Endothelial cell (in vitro differentiated cells): ENCODE measurements at places on chromosomes 11 and 22.

- no peak for DNase-seq
Measured at GRCh38 chr22:32232191-32232830, 22.8 kb downstream of the SLC5A4 start.

DNA sequence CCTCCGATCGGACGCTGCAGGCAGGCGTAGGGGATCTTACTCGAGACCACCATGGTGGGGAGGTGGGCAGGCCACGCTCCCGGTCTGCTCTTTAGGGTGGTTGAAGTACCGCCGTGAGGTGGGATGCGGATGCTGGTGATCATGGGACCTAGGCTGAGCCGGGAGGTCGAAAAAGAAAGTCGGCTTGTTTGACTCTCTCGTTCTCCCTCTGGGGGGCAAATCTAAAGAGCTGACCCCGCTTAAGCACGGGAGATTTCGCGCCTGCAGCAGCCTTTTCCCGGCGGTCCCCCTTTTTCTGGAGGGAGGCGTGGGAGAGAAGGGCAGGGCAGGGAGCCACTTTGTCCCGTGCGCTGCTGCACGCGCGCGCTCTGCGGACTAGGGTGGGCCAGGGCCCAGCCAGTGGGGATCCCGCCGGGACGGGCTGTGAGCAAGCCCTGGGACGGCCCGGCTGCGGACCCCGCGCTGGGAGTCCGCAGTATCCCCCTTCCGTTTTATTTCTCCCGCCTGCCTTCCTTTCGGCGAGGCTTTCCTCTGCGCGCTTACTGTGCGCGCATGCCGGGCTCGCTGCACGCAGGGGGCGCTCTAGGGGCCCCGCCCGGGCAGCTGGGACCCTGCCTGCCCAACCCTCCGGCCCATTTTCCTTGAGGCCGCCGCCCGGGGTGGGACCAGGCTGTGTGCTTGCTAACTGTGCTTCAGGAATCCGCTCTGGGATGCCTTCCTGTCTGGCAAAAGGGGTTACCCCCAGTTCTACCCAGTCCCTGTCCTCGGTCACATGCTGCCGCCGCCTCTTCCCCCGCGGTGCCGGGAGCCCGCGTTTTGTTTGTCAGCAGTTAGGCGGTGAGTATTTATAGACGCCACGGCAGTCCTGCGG, 81.0 kb downstream of the PRR5L start:
- peak; percentile 79 for DNase-seq

DNA sequence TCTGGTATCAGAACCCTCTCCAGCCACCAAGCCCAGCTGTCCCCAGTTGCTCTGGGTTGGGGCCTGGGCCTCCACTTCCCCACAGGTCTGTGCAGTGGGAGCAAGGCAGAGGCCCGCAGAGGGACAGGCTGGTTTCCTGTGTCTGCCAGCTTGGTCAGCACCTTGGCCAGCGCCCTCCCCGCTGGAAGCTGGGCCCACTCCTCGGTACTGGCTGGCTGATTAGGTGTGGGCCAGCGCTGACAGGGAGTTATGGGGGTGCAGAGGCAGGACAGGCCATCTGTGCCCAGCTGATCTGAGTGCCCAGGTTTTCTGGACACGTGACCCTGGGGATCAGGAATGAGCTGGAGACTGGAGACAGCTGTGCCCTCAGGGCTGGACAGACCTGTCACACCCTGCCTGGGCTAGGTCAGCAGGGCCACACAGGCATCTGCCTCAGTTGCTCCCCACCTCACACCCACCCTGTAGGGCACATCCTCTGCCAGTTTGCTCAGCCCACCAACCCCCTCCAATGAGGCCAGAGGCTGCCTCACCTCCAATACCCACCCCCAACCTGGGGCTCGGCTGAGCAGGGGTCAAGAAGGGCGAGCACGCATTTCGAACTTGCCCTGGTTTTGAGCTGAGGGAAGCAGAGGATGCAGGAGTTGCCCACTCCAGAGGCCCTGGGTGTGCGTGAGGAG, 175.3 kb downstream of the IGLL1 start:
- peak; percentile 73 for DNase-seq

- no peak for DNase-seq
Measured at GRCh38 chr11:65132238-65132987, 1.9 kb downstream of the SYVN1 start.

GRCh38 chr11:9609002-9609759, 35.7 kb downstream of the WEE1 start:
- no peak for DNase-seq

DNA sequence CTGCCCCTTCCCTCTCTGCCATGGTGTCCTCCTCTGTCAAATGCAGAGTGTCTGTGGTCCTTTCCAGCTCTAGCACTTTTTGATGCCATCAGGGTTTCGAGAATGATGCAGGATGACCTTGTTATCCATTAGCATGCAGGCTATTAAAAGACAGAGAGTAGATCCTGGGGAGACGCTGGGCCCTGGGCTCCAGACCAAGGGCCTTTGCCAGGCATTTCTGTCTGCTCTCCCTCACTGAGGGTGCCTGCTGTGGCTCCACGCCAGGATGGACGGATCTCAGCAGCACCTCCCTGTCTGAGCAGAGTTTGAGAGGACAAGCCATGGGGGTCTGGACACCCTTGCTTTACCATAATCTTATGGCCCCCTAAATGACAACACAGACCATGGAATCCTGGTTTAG, 110.8 kb upstream of the CD82 start:
- no peak for DNase-seq

GRCh38 chr22:40056559-40056958, 61.8 kb downstream of the FAM83F start:
- no peak for DNase-seq

DNA sequence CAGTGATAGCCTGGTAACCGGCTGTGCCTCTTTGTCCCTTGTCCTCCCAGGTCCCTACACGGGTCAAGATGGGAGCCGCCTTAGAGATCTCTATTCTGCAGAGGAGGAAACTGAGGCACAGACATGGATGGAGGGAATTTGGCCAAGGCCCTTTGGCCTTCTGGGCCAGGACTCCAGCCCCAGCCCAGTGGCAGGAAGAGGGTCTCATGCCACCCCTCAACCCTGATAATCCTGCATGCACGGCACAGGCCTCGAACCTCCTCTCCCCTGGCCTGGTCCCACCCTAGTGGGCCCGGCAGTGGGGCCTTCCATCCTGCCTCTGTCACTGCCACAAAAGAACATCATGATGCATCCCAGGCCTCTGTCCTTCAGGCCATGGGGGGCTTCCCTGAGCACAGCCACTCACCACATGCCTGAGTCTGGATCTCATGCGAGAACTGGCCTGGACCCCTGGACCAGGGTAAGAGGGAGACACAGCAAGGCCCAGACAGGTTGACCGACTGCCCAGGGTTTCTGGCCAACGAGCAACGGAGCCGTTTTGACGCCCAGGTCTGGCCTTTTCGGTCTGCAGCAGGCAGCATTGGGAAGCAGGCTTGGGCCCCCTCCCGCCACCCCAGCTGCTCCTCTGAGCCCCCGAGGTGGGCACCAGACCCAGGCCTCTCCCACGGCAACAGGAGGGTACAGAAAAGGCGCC, 6.5 kb downstream of the LINC01488 start:
- no peak for DNase-seq

DNA sequence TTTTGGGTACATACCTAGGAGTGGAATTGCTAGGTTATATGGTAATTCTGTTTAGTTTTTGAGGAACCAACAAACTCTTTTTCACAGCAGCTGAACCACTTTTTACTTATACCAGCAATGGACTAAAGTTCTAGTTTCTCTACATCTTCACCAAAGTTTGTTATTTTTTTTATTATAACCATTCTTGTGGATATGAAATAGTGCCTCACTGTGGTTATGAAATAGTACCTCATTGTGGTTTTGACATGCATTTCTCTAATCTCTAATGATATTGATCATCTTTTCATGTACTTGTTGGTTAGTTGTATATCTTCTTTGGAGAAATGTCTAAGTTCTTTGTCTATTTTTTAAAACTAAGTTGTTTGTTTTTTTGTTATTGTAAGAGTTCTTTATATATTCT, 27.2 kb downstream of the STIM1 start:
- no peak for DNase-seq

GRCh38 chr11:111627591-111627990, 25.3 kb downstream of the SIK2 start:
- no peak for DNase-seq

DNA sequence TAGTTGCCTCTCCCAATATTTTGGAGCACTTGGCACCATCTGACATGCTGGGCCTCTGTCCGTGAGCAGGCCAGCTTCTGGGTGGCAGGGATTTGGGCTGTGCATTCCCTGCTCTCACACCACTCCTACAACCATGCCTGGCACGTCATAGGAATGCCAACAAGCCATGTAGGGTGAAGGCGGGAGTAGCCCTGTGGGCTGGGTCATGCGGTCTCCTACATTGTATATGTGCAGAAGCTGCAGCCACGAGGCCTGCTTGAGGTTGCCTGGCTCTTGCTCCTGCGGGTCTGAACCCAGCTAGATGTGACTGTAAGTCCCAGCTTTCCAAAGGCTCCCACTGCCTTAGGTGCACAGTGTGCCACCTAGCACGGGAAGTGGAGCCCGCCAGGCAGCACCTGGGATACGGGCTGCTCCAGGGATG, 14.5 kb downstream of the MYEOV start:
- DNase-seq, result no peak
